ENCODE measurements at places on chromosomes 5 and 9.

DNA sequence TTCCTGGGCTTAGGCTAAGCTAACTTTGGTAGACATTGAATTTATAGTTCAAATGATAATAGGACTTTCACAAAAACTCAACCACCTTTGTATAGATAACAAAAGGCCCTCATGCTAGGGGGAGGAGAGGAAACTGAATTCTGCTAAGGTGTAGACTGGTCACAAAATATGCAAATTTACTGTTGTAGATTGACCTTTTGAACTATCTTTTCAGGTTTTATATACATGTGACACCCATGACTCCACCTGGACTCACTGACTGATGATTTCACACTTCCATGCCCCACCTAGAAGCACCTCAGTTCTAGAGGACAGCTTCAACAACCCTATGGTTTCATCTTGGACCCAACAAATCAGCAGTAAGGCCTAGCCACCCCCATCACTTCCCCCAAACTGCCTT lies 165.7 kb downstream of the CEMIP2 start:
- no peak for DNase-seq

DNA sequence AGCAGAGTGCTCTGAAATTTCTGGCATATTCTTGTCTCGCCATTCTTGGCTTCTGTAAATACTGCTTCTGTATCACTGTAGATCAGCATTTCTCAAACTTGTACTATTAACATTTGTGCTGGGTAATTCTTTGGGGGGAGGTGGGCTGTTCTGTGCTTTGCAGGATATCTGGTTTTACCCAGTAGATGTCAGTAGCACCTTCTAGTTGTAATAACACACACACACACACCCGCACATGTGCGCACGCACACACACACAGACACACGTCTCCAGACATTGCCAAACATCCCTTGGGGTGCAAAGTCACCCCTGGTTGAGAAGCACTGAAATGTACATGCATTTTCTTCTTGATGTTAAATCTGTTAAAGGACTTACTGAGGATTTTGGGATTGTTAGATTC lies 304.1 kb downstream of the MAT2B start:
- DNase-seq = no peak

DNA sequence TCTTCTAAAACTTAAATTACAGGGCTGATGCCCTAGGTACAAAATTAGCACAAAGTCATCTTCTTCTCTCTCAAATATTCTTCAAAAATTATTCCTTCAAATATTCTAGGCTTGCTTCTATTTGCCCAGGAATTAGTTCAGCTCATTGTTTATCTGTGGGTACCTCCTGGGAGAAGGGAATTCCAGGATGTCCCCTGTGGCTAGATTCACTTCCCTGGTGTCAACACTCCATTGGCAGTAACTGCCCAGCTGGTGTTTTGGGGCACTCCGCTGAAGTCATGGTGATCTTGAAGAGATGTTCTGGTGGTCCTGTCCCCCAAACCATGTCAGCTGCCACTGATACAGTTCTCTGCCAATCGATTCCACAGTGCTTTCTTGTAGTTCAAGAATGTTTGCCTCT lies 26.2 kb upstream of the TGFBR1 start:
- DNase-seq = no peak

- no peak for DNase-seq
These were observed 40.7 kb downstream of the ACOT12 start for GRCh38 chr5:81353189-81353588.

DNA sequence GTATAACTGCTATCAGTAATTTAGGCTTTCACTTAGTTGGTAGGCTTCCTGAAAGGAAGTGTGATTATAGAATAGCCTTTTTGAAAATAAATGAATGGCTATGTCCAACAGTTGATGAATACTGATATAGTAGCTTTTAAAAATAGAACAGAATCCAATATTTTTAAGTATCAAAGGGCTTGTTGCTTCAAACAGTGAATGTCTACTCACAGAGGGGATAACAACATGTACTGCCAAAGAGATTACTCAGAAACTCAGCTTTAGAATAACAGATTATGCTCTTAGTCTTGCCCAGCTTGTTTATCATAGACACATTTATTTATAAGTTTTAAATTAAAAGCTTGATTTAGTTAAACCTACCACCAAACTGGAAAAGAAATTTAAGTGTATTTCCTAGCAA lies 132.6 kb downstream of the XRCC4 start:
- no peak for DNase-seq

- no peak for DNase-seq
These were observed 116.5 kb downstream of the ZNF354C start for GRCh38 chr5:179176571-179177230.

All from mucosa of descending colon (tissue), 3 donors.